ENCODE measurements at places on chromosomes 11 and 22.

DNA sequence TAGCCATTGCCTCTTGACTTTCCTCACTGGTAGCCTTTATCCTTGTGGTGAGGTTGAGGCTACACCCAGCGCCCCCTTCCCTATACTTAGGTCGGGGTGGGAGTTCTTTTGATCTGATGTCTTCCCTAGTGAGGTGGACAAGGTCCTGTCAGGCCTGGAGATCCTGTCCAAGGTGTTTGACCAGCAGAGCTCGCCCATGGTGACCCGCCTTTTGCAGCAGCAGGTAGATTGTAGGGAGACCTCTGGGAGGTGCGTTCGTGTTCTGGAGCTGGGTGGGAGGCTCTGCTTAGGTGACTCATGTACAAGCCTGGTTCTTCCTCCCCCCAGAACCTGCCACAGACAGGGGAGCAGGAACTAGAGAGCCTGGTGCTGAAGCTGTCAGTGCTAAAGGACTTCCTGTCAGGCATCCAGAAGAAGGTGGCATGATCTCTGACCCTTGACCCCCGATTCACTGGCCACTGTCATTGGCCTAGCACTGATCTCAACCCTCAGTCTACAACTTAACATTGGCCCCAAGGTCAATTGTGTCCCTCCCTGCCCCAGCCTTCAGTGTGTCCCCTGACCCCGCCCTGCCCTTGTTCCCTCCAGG lies 4.9 kb downstream of the INPPL1 start:
- no peak for DNase-seq

GRCh38 chr11:107118025-107118720 lies 99.9 kb upstream of the GUCY1A2 start:
- DNase-seq: no peak

- no peak for DNase-seq
Measured at GRCh38 chr11:35650467-35650866, 12.1 kb upstream of the TRIM44 start.

GRCh38 chr11:2891326-2892214 lies 6.0 kb upstream of the CDKN1C start:
- DNase-seq: no peak

DNA sequence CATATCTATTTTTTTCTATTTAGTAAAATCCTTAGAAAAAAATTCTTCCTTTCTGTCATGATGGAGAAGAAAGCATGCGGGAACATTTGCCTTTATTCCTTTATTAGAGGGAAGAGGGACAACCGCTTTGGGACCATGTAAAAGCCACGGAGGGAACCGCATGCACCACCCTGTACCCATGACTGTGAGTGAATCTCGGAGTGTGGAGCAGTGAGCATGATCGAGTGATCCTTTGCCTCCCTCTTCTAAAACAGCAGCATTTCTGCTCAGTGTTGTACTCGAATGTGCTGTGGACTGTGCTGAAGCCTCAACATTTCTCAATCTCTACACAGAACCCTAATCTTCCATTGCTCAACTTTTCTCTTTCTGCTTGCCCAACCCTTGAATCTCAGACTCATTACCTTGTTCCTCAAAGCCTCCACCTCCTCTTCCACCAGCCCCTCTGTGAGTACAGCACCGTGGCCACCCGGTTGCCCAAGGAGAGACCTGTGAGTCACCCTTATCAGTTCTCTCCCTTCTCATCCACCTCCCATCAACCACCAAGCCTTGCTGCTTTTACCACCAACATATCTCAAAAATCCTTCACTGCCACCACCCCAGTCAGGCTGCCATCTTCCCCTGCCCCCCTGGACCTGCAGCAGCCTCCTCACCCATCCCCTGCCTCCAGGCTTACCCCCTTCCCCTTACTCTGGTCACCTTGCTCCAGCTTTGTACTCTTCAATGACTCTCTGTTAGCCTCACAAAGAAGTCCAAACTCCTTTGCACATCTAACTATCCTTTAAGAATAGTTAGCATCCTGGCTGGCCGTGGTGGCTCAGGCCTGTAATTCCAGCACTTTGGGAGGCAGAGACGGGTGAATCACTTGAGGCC lies 103.1 kb downstream of the NAT10 start:
- DNase-seq: no peak

DNA sequence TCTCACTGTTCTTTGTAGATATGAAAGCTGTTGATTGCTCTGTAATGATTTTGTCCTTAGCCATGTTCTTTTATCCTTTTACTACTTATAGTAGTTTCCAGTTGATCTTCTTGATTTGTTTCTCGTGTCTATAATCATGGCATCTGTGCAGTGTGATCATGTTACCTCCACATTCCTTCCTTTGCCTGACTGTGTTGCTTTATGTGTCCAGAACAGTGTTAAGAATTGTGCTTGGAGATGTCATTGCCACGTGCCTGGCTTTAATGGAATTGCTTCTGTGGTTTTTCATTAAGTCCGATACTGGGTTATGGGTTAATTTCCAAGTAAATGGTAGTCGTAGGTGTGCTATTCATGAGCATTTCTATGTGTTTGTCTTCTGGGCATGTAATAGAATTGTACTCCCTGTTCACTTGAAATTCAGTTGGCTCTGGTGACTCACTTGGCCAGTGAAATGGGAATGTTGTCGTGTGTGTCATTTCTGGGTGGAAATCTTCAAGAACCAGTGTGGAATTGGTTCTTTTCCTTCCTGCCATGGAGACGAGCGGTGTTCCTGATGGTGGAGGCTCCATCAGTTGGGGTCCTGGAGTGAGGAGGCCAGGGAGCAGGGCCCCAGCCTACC lies 6.8 kb downstream of the GTSE1 start:
- DNase-seq: no peak

GRCh38 chr11:110455718-110456117 lies 26.0 kb downstream of the FDX1 start:
- no peak for DNase-seq

GRCh38 chr22:37998543-37998942 lies 14.2 kb upstream of the SOX10 start:
- DNase-seq: no peak

- no peak for DNase-seq
Measured at GRCh38 chr11:3954448-3955298, 99.2 kb downstream of the STIM1 start.

- DNase-seq: no peak
Measured at GRCh38 chr11:104118105-104118744, 45.7 kb downstream of the PDGFD start.

- DNase-seq: no peak
Measured at GRCh38 chr11:123509737-123510578, 79.9 kb downstream of the GRAMD1B start.

GRCh38 chr22:37048133-37048532 lies 3.4 kb upstream of the KCTD17 start:
- DNase-seq: no peak

DNA sequence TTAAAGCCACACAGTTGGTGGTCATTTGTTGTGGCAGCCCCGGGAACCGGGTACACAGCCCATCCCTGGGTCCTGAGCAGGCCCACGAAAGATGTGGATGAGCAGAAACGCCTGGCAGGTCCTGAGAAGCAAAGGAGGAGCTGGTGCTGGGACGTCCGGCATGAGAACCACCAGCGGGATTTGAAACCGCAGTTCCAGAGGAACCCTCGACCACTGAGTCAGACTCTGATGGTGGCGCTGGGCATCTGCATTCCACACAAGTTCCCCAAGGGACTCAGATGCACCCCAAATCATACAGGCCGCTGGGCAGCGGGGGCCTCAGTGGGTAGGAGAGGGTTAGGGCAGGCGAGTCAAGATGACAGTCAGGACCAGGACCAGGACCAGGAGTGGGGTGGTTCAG lies 363.0 kb downstream of the SHANK2 start:
- no peak for DNase-seq

GRCh38 chr22:45891471-45891995 lies 85.4 kb downstream of the WNT7B start:
- no peak for DNase-seq

DNA sequence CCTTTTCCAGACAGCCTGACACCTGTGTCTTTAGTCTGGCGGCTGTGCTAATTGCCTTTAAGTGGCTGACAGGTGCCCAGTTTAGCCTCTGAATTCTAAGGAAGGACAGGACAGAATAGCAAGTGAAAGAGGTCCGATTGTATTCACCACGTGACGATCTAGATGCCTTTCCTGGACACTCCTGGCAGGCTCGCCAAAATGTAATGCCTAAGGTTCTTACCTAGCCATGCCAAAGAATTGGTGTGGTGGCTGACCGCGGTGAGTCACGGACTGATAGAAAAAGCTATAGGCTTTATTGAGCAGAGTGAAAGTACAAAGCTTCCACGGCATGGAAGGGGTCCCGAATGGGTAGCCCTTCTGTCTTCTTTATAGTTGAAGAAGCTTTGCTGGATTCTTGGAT lies 26.7 kb downstream of the ANKRD42 start:
- no peak for DNase-seq

DNA sequence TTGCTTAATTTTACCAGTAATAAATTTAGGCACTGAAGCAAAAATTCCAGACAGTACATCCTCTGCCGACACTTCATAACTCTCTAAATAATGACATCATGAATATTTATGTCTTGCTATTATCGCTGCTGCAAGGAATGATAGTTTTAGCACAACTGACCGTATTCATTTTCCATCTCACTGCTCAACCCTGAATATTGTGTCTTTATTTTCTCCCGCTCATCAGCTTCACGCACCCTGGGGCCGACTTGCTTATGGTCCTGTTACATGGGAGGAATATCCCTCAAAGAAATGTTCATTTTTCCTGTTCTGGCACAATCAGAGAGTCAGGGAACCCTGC lies 33.3 kb downstream of the SLN start:
- no peak for DNase-seq
